Mucosa of descending colon (tissue), 3 donors: ENCODE measurements at places on chromosomes 16 and 17. TPM values are rescaled to one million over a fixed set of nuclear protein-coding genes. Genes with fewer than 3 reads are reported as not detected.

GRCh38 chr16:68643847-68644246 lies 1.3 kb upstream of the CDH3 start:
- no peak for DNase-seq

DNA sequence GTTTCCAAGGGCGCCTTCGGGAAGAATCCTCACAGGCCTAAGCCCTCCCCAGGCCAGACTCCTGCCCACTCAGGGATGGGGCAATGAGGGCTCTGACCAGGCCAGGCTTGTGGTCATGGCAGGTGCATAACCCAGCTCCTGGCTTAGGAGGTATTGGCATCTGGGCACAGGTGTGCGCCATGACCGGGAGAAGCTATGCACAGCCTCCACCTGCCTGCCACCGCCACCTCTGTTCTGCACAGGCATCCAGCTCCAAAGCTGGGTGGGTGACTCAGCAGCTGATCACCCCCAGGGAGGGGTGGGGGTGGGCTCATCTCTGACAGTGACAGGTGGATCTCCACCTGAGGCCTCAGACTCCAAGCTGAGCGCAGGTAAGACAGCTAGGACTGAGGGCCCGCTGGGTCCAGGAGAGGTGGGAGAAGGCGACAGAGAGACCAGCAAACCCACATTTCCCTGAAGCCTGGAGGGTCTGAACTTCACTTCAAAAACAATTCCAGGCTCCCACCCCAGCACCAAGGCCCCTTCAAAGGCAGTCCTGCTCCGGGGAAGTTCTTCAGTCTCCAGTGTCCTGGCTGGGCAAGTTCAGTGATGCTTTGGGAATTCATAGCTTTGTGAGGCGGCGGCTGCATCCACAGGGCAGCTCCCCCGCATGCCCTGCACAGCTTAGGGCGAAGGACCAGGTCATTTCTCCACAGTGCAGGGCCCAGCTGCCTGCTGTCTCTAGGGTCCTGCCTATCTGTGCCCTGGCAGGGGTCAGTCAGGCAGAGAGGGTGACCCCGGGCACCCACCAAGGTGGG lies 121.6 kb upstream of the SMURF2 start:
- DNase-seq: peak; percentile 48

- DNase-seq: peak; percentile 79
These were observed 90.7 kb downstream of the TIMM22 start for GRCh38 chr17:1087381-1088241.

GRCh38 chr16:26493751-26494150 lies 573.0 kb upstream of the C16orf82 start:
- DNase-seq: no peak

DNA sequence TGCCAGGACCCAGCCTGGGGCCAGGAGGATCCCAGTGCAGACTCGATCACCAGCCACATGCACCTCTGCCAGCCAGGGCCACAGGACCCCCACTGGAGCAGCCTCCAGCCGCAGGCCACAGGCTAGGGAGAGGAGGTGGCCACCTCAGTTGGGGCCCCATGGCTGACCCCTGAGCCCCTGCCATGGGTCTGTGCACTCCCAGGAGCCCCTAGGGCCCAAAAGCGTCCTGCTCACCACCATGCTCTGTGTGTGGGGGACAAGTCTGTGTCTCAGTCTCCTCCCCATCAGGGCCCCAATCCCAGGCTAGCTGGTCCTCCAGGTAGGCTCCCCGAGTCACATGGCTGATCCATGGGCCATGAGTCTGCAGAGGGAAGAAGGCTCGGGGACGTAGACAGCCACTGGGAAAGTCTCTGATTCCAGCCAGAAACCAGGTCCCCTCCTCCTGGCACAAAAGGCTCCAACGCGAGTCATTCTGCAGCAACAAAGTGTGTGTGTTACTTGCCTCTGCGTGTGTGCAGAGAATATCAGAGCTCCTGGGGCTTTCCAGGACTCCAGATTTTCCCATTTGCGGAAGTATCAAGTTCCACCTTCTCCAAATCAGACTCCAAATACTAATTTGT lies 6.1 kb upstream of the PRSS8 start:
- DNase-seq: peak; percentile 69

- DNase-seq: peak; percentile 64
These were observed 313.7 kb downstream of the MAF start for GRCh38 chr16:79286646-79287423.

- no peak for DNase-seq
These were observed 356.9 kb downstream of the C16orf95 start for GRCh38 chr16:86960266-86960665.

- DNase-seq: no peak
These were observed 3.7 kb downstream of the ADAD2 start for GRCh38 chr16:84194470-84195200.

DNA sequence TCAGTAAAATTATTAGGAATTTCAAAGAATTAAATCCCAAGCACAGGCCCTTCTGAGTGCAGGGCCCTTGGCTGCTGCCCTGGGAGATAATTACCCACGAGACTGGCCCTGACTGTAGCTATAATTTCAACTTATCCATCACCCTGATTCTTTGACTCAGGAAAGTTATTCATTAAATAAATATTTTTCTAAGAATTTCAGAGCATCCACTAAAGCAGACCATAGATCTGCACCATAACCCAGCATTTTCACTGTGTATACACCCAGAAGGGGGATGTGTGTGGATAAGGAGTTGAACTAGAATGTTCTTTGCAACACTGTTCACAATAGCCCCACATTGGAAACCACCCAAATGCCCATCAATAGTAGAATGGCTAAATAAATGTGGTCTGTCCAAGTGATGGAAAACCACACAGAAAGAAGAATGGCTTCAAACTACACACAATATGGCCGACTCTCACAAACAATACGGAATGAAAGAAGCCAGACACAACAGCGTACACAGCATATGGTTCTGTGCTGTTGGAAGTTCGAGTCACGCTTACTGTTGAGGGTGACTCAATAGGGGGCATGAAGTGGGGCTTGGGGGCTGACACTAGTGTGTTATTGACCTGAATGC lies 33.9 kb upstream of the MEAK7 start:
- no peak for DNase-seq

DNA sequence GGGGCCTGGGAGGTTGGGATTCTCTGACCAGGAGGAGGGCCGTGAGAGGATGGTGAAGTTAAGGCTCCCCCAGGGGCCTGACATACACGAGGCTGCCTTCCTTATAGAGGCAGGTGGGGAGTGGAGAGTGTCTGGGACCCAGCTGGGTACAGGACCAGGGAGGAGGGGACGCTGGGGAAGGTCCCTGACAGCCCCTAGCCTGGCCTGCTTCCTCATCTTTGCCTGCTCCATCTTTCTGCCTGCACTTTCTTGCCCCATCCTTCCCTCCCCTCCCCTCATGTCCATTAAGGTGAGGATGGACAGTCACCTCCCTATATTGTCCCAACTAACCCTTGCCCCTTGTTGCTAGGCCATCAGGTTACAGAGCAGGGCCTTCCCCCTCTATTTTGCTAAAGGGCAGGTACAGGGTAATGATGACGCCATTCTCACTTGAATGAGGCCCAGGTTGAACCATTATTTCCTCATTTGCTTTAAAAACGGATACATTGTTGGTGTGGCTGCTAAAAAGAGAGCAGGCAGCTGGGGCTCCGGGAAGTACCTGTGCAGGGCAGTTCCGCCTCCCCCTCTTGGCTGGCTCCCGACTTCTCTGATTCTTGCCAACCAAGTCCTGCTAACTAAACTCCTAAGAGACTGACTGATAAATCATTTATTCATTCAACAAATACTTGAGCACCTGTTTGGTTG lies 1.3 kb downstream of the C17orf99 start:
- DNase-seq: no peak

GRCh38 chr16:68910051-68910450 lies 66.7 kb downstream of the TANGO6 start:
- no peak for DNase-seq

DNA sequence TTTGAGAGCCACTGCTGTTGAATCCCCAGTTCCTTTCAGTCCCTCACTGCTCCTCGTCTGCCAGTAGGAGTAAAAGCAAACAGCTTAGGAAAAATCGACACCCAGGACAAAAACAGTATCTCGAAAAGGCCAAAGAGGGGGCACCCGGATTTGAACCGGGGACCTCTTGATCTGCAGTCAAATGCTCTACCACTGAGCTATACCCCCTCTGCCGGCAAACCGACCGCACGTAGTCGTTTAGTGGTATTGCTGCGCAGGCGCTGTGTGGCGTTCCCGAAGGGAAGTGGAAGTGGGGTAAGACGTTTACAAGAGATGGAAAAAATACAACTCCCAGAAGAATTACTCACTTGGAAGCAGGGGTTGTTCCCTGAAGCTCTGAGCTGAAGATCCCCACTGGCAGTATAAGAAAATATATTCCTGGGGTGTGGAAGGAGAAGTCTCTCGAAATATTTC lies 2.2 kb upstream of the PLXDC1 start:
- DNase-seq: peak; percentile 92

DNA sequence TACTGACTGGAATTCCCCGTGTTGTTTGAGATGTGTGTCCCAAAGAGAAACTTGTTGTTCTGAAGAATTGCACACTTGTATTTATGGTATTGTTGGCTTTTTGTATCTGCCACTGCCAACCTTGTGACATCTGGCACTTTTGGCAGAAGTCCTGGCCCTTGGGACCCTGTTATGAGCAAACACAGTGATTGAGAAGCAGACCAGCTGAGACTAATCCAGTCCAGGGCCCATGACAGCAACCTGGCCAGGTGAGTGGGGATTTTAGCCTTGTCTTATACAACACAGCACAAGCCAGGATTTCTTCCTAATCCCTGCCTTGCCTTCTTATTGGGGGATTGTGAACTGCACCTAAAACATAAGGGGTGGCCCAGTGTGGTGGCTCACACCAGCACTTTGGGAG lies 80.0 kb downstream of the NTN1 start:
- no peak for DNase-seq

DNA sequence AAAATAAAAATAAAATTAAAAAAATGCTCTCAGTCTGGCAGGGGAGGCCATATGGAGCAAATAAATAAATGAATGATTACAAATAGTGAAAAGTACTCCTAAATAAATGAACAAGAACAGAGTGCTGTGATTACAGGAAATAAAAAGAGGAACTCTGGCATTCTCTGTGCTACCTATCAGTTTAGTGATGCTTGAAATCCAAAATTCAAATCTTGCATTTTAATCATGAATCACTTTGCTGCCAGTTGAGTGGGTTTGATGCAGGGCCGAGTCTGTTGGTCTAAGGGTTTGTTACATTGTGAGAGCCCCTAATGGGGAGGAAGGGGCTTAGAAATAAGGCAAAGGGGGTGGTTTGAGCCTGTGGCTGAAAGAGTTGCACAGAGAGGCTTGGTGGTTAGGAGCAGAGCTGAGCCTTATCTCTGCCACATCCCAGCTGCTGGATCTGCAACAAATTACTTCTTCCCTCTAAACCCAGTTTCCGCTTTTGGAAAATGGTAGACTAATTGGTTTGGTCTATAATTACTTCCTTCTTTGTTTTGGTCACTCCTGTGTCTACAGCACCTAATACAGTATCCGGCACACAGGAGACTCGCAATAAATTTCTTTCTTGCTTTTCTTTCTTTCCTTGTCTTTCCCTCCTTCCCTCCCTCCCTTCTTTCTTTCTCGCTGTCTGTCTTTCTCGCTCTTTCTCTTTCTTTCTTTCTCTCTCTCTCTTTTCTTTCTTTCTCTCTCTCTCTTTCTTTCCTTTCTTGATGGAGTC lies 6.3 kb upstream of the ABCC1 start:
- DNase-seq: no peak

- DNase-seq: no peak
These were observed 1.1 kb downstream of the P4HB start for GRCh38 chr17:81858967-81859905.

DNA sequence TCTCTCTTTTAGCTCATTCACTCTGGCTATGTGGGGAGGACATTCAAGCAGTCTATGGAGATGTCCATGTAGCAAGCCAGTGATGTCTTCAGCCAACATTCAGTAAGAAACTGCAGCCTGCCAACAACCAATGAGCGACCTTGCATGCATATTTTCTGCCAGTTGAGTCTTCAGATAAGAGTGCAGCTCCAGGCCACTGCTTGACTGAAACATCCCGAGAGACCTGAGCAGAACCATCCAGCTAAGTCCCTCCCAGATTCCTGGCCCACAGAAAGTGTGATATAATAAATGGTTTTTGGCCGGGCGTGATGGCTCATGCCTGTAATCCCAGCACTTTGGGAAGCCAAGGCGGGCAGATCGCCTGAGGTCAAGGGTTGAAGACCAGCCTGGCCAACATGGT lies 10.5 kb upstream of the C17orf58 start:
- DNase-seq: no peak

- DNase-seq: peak; percentile 74
These were observed 73.5 kb downstream of the CYTH1 start for GRCh38 chr17:78708510-78708973.

GRCh38 chr17:46733837-46734475 lies 84.5 kb downstream of the WNT3 start:
- DNase-seq: no peak

GRCh38 chr16:69194488-69194887 lies 7.5 kb downstream of the SNTB2 start:
- no peak for DNase-seq

DNA sequence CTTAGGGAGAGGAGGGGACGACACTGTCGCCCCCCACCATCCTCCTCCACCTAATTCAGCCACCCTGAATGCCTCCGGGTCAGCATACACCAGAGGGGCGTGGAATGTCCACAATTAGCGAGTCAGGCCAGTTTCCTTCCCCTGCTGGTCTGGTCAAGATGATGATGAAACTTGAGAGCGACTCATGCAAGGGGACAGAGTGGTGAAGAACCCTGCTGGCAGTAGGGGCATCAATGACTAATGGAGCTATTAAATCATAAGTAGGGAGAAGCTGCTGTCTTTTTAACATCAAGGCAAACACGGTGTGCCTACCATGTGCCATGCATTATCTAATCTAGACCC lies 7.2 kb downstream of the SPACA3 start:
- DNase-seq: no peak

GRCh38 chr16:57773019-57773418 lies 29.3 kb downstream of the KIFC3 start:
- peak; percentile 24 for DNase-seq

- DNase-seq: no peak
These were observed 23.9 kb downstream of the HIGD1B start for GRCh38 chr17:44871556-44871955.

- DNase-seq: peak; percentile 32
These were observed 7.1 kb upstream of the BAIAP2 start for GRCh38 chr17:81027591-81028505.

The CCL3 gene
- total RNA-seq: 4.3 TPM

The C16orf92 gene
- not detected for total RNA-seq

The MT1X gene
- total RNA-seq: 157 TPM

The MT1H gene
- 52.8 TPM for total RNA-seq

The TEX19 gene
- not detected for total RNA-seq

The PRDM7 gene
- total RNA-seq: not detected

The KRT13 gene
- 3.7 TPM for total RNA-seq

The MYH1 gene
- total RNA-seq: 0.06 TPM
